ENCODE measurements at places on chromosomes 4 and X.

GRCh38 chrX:53441531-53442321 lies 7.6 kb upstream of the HSD17B10 start:
- DNase-seq, result peak; percentile 52

- no peak for DNase-seq
Observed at GRCh38 chr4:147195386-147195785, 249.7 kb upstream of the TTC29 start.

DNA sequence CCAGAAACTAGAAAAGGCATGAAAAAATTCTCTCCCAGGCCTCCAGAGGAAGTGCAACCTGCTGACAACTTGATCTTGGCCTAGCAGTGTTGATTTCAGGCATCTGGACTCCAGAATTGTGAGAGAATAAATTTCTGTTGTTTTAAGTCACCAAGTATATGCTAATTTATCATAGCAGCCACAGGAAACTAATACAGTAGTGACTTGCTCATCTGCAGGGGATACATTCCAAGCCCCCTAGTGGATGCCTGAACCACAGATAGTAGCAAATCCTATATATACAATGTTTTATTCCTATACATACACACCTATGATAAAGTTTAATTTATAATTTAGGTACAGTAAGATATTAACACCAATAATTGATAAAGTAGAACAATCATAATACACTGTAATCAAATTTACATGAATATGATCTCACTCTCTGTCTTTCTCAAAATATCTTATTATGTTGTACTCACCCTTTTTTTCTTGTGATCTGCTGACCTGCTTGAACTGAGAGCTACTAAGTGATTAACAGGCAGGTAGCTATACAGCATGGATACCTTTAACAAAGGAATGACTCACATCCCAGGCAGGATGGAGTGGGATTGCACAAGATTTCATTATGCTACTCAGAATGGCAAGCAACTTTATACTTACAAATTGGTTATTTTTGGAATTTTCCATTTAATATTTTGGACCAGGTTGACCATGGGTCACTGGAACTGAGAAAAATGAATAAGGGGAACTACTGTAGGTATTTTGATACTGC lies 501.1 kb downstream of the KCNIP4 start:
- DNase-seq, result no peak

DNA sequence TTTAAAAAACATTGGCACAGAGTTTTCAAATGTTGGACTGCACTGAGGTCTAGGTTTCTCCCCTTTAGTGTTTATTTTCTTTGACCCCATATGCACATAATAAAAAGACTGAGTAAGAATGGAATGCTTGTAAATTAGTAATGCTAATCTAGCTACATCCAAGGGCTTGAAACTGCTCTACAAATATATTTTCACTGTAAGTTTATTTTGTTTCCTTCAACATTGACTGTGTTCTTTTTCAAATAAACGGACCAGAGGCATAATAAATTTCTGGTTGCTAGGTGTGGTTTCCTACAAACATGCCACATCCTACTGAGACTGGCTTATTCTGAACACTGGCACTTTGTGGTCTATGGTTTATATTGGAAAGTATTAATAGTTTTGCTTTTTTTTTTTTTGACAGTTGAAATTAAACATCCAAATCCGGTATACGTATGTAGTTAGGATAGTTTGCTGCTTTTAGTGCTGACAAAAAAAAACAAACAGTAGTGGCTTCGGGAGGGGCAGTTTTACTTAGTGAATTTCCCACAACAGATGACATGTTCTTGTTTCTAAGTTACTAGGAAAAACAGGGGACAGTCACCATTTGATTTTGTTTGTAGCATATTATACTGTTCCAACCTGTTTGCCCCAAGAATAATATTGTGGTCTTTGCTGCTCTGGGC lies 13.2 kb downstream of the CA5B start:
- no peak for DNase-seq

- DNase-seq, result no peak
Observed at GRCh38 chrX:10420134-10420533, 200.3 kb downstream of the MID1 start.

- no peak for DNase-seq
Observed at GRCh38 chrX:77776659-77777058, 9.4 kb downstream of the ATRX start.

DNA sequence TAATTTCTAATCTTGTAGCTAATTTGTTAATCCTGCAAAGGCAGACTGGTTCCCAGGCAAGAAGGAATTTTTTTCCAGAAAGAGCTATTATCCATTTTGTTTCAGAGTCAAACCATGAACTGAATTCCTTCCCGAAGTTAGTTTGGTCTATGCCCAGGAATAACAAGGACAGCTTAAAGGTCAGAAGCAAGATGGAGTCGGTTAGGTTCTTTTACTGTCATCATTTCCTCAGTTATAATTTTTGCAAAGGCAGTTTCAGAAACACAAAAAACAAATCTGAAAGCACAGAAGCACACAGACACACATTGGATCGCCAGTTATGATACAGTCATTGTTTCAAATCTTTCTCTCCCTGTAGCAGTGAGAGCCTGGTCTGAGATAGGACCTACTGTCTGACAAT lies 37.9 kb downstream of the AGA start:
- no peak for DNase-seq

GRCh38 chrX:101676571-101676970 lies 16.9 kb upstream of the ARMCX2 start:
- DNase-seq, result no peak

- no peak for DNase-seq
Observed at GRCh38 chrX:133290076-133290475, 71.9 kb upstream of the TFDP3 start.

DNA sequence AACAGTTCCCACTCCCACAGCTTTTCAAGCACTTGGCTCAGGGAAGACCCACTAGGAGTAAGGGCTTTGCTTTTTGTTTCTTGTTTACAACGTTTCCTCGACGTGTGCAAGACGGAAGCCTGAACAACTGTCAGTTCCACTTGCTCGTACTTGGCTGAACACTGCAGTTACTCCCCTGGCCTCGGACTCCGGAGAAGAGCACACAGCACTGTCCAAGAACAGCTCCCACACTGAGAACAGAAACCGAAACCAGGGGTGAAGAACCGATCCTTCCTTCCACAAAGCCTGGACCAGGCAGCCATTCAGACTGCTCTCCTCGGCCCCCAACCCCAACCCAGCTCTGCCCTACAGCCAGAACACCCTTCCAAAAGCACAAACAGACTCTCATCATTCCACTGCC lies 25.5 kb downstream of the IRF2 start:
- DNase-seq, result no peak

DNA sequence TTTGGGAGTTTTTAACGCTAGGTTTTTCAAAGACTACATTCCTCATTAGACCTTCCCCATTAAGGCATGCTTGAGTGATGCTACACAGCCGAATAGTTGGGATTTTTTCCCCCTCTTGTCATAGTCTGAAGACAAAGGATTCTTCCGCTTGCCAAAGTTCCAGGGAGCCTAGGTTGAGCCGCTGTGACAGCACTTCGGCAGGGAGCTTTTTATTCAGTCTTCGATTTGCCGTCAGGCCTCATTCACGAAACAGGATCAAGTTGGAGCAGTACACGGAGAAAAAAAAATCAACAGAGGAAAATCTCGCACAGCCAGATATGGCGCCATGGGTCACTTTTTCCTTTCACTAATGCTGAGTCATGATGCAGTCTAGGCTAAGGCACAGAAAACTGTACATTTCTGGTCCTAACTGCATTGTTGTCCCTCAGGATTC lies 24.3 kb downstream of the SHROOM3 start:
- DNase-seq, result no peak

GRCh38 chr4:88130544-88131305 lies 27.7 kb downstream of the ABCG2 start:
- DNase-seq, result no peak

DNA sequence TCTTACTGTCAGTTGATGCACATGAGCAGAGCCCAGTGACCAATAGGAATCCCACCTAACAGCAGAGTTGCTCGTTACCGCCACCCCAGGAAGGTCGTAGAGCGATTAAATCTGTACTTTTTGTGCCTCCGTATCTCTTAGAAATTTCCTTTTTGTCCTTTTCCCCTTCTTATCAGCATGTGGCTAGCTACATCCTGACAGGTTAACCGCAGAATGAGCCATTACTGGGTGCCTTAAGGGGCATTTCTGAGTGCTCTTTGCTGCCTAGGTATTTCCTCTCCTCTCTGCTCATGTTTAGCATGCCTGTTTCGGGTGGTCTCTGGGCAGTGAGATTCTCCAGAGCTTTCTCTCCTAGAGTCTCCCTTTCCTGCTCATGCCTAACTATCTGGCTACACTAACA lies 530.5 kb downstream of the FAM133A start:
- no peak for DNase-seq

DNA sequence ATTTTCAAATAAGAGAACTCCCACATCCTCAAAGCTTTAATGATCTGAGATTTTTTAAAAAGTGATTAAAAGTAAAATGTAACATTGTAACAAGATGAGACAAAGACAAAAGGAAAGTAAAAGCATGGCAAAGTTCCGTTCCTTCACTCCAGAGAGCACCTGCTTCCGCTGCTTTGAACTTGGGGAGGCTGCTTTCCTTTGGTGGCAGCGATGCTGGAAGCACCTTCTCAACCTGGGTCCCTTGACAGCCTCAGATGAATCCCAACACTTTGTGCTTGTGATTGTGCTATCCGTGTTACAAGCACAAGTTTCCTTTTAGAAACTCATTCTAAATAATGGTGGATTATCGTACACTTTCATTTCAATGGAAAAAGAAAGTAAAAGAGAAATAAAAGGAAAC lies 59.7 kb downstream of the HADH start:
- no peak for DNase-seq

DNA sequence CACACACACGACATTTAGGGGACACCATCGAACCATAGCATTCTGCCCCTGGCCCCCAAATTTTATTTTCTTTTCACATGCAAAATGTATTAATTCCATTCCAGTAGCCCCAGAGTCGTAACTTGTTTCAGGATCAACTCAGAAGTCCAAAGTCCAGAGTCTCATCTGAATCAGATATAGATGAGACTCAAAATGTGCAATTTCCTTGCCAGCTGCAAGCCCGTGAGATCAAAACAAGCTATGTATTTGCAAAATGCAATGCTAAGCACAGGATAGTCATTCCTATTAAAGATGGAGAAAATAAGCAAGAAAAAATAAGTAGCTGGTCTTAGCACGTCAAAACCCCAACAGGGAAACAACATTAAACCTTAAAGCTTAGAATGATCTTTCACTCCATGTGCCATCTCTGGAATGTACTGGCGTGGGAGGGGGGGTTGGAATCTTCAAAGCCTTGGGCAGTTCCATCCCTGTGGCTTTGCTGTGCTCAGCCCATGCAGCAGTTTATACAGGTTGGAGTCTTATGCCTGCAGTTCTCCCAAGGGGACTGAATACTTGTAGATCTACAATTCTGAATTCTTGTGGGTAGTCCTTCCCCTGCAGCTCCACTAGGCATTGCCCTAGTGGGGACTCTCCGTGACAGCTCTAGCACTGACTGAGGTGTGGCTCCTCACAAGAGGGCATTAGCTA lies 47.7 kb upstream of the SYTL5 start:
- DNase-seq, result no peak

DNA sequence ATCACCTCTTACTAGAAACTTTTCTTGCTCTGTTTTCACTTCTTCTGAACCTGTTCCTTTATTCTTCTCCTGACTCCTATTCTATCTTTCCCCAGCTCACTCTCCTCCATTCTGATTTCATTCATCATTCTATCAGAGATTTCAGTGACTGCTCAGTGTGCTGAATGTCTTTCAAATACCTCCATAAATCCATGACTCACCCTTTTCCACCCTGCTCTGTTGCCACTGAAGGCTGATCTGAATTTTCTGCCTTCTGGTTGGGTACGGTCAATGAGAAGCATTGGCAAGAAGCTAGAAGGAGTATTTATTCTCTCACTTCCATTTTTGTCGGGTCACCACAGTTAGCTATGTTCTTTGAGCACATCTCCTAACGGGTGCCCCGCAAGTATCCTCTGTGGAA lies 265.9 kb downstream of the CBLL2 start:
- no peak for DNase-seq

GRCh38 chr4:28179126-28179525 lies 1318.5 kb downstream of the STIM2 start:
- DNase-seq, result no peak

- DNase-seq, result no peak
Observed at GRCh38 chr4:94372991-94373390, 30.4 kb upstream of the HPGDS start.

DNA sequence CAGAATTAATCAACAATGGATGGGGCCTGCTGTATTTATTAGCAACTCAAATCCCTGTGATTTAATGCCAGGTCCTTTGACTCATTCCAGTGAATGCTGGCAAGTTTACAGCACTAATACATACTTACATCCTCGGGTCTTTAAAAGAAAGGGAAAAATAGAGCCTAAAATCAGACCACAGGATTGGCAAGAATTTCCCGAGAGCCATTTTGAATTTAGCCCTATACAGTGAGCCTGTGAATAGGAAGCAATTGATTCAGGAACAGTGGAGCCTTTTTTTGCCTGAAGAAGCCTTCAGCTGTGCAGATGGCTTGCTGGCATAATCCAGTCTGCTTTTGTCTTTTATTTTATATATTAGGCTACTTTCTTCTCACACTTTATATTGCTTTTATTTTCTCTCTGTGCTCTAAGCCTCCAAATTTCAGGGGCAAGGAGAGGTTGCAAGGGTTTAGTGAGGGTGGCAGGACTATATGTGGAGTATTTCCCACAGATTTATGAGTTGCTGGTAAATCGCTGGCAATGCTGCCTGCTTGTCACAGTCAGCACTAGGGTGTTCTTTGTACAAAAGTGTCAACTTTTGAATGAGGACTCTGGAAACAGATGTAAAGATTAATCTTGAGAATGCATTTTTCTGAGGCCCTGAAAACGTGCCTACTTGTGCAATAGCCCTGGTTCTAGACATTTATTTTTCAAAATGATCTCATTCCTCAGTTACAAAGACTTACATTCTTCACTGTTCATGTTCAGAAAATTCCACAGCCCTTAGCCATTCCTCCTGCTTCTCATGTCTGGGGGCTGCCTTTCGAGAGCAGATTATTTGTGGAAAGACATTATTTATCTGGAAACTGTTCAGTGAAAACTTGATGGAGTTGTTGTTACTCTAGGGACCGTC lies 303.5 kb downstream of the SPRY1 start:
- DNase-seq, result no peak

DNA sequence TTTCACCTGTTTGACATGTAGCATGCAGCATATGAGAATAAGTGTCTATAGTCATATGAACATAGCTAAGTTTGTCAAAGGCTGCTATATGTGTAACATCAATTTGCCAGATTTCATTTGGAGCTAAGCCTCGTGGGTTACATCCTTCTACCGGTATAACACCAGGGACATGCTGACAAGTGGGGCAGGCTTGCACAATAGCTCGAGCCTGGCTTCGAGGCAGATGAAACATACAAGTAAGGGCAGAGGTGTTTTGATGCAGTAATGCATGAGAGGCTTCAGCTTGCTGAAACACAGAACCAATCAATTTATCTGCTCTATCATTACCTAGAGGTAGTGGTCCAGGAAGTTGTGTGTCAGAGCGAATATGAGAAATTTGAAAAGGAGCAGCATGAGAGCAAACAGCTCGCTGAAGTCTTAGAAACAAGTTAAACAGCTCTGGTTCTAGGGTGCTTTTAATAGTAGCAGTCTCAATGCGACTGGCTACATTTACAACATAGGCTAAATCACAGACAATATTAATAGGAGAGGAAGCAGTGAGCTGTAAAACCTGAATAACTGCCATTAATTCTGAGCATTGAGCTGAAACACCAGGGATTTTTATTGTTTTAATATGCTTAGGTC lies 14.9 kb upstream of the UGDH start:
- no peak for DNase-seq

- no peak for DNase-seq
Observed at GRCh38 chrX:79162076-79162475, 17.6 kb downstream of the GPR174 start.

All from stimulated activated CD4-positive, alpha-beta T cell treated with anti-CD3 and anti-CD28 coated beads, TNF-alpha, amount 100 ng/mL, for 1 hour (primary cell).